ENCODE measurements at places on chromosomes 4 and X.

GRCh38 chr4:52937829-52938228 is 75.7 kb downstream of the RASL11B start:
- DNase-seq = no peak

GRCh38 chrX:45110494-45110893 is 90.2 kb downstream of the DIPK2B start:
- no peak for DNase-seq

DNA sequence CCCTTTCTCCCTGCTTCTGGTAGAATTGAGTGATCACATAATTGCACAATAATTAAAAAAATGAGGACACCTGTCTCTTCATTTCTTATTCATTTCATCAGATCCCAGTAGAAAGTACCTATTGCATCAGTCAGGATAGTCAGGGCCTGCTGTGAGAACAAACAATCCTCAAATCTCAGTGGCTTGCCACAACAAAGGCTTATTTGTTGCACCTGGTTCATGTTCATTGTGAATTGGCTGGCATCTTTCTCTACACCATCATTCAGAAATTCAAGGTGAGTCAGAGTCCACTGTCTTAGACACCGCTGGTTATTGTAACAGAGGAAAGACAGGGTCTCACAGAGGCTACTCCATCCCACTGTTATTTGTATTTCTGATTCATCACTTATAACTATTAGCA is 409.8 kb downstream of the STIM2 start:
- DNase-seq = no peak

DNA sequence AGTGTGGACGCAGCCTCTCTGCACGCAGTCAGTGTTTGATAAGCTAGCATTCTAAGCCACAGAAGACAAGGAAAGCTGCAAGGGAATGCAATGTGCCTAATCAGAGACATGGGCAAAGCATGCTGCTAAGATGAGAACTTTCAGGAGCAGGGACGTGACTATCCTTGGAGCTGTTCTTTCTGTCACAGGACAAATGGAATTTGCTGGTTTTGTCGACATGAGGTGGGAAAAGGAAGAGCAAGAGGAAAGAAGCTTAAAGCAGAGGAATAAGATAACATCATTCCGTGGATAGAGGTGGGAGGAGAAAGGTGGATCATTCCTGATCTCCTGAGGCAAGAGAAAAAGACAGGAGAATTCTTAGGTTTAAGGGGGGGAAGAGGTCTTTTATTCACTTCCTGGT is 33.7 kb downstream of the RBM47 start:
- no peak for DNase-seq

- DNase-seq = no peak
Observed at GRCh38 chr4:166625018-166625637, 609.2 kb downstream of the SPOCK3 start.

- DNase-seq = no peak
Observed at GRCh38 chrX:106972896-106973295, 27.1 kb downstream of the MORC4 start.

GRCh38 chr4:48538358-48538757 is 48.3 kb downstream of the ZAR1 start:
- DNase-seq = no peak

- no peak for DNase-seq
Observed at GRCh38 chrX:3450881-3451570, 104.6 kb upstream of the MXRA5 start.

DNA sequence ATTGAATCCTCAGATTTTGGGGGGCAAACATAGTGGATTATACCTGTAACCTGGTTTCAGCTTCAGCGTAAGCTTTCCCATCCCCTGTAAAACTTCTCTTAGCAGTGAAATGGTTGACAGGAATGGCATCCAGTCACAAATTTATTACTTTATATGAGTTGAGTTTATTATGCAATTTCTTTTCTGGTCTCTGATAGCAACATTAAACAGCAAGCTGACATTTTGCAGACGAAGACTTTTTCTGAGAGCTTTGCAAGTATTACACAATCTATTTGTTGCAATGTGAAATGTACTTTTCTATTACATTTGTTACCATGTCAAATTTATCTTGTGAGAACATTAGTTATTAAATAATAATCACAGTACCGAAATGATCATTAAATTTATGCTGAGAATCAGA is 60.6 kb downstream of the GSPT2 start:
- DNase-seq = no peak

GRCh38 chr4:181427076-181427475 is 816.1 kb upstream of the TENM3 start:
- no peak for DNase-seq

GRCh38 chrX:136588036-136588435 is 56.0 kb downstream of the VGLL1 start:
- no peak for DNase-seq

- no peak for DNase-seq
Observed at GRCh38 chr4:186809070-186809469, 85.4 kb upstream of the FAT1 start.

DNA sequence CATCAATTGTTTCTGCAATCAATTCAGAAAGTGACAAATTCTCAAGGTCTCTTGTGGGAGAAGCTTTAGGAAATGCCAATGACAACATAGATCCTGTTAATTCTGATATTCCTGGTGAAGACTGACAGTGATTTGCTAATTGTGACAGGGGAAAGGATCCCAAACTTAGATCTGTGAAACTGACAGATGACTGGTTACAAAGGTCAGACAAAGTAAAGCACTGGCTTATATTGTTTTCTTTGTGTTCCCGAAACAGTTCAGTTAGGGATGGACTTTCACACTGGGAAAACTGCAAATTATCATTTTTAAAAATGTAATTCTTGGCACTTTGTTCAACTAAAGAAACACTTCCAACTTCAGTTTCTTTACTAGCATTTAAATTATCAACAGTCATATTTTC is 30.1 kb downstream of the NAT8L start:
- DNase-seq = no peak

GRCh38 chr4:128031756-128032384 is 29.2 kb upstream of the LARP1B start:
- DNase-seq = no peak

- DNase-seq = no peak
Observed at GRCh38 chr4:41645728-41646390, 102.7 kb downstream of the PHOX2B start.

DNA sequence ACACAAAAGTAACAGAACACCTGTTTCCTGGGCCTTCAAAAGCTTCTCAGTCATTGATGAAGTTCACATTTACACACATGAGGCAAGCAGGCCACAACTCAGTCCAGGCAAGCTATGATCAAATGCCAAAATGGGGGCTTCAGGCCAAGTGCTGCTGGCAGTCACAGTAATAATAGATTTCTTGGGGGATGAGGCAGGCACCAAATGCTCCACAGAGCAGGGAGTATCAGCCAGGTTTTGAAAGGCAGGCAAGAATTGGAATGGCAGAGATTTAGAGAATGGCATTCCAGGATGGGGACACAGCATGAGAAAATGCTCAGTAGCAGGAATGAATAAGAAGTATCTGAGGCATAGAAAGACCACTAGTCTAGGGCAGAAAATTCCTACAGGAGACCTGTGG is 52.8 kb downstream of the GRIA3 start:
- no peak for DNase-seq

DNA sequence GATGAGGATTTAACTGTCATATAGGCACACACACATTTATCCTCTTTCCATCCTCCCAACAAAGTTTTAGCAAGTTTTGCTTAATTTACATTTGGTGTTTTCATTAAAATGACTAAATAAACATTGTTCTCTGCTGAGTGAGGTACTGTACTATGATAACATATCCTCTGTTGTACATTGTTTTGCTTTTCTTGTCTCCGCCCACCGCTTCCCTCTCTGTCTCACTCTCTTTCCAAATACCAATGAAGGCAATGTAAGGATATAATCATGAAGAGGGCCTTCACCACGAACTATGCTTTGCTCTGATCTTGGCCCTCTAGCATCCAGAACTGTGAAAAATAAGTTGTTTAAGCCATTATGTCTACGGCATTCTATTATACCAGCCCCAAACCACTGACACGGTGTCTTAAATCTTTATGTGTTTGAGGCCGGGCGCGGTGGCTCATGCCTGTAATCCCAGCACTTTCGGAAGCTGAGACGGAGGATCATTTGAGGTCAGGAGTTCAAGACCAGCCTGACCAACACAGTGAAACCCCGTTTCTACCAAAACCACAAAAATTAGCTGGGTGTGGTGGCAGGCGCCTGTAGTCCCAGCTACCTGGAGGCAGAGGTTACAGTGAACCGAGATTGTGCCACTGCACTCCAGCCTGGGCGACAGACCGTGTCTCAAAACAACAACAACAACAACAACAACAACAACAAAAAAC is 65.3 kb downstream of the HPRT1 start:
- no peak for DNase-seq

GRCh38 chr4:118955515-118955914 is 66.9 kb downstream of the SYNPO2 start:
- DNase-seq = no peak

DNA sequence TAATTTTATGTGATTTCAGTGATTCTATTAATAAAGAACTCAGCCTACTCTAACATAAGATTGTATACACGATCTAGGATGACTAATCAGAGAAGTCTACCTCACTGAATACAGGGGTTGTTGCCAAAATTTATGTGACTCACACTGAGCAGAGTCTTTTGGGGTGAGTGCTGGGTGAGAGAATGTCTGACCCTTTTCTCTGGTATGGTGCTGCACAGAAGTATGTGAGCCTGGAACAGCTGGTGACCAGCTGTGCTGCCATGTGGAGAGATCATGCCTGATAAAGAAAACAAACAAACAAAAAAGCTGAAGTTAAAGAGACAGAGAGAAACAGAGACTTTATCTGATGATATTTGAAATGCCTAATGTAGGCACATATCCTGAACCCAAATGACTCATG is 618.1 kb upstream of the GRIA3 start:
- no peak for DNase-seq

- DNase-seq = no peak
Observed at GRCh38 chr4:107509615-107510014, 210.4 kb downstream of the PAPSS1 start.

GRCh38 chr4:5971078-5971450 is 47.2 kb downstream of the C4orf50 start:
- no peak for DNase-seq

DNA sequence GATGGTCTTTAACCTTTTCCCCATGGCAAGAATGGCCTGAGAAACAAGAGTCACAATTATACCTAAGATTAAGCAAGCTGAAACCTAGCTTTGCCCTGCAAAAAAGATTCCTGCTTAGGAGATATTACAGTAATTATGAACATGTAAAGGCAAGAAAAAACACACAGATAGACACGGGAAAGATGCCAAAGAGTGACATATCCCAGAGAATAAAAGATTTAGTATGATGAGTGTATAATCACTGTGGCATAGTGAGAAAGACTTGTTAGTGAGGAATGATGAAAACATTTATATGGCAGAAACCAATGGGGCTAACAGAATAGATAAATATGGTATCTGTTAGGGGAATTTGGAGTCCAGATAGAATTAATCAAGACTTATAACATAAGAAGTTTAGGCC is 29.6 kb upstream of the TASL start:
- no peak for DNase-seq

DNA sequence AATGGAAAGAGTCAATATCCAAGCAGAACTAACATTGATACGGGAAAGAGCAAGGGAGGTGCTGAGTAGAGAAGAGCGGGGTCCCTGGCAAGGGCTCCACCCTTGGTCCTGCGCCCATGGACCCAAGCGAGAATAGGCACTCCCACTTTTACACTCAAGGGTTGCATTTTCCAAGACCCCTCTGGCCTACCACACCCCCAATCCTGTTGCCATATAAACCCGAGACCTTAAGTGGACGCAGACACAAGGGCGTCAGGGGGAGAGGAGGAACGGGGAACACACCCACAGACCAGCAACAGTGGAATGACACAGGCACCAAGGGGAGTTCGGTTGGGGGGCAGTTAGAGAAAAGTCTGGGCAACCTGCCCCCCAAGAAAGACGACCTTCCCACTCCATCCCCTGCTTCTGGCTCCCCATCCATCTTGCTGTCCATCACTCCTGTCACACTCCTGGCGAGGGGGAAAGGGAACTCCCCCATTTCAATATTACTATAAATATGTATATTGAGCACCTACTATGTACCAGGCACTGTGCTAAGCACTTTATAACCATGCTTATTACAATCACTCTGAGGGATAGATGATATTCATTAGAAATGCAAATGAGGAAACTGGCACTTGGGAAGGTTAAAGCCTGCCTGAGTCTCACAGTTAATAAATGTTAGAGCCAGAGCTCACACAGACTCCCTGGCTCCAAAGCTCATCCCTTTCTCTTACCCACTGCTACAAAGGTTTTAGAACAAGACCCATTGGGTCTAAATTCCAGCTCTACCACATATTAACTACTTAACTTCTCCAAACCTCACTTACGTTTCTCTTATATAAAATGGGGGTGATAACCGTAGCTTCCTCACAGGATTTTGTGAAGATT is 51.7 kb downstream of the SCD5 start:
- no peak for DNase-seq

DNA sequence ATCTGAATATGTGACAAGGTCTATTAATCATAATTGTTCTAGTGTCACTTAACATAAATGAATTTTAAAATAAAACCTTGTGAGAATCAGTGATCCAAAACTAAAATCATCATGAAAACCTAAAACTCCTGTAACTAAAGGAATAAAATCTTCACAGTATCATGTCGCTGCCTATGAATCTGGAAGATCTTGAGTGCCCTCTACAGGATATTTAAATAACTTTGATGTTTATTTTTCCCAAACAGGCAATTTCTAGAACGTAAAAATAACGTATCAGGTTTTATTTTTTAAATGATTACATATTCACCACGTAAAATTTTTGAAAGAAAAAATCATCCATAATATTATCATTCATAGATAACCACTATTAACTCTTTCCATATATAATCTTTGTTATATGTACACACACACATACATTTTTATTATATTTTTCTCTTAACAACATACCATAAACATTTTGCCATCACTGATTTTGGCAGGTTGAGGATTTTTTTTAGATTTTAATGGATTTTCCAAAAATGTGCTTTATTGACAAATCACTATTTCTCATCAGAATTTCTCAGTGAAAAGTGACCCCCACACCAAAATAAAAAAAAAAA is 79.6 kb downstream of the COMMD8 start:
- DNase-seq = no peak

DNA sequence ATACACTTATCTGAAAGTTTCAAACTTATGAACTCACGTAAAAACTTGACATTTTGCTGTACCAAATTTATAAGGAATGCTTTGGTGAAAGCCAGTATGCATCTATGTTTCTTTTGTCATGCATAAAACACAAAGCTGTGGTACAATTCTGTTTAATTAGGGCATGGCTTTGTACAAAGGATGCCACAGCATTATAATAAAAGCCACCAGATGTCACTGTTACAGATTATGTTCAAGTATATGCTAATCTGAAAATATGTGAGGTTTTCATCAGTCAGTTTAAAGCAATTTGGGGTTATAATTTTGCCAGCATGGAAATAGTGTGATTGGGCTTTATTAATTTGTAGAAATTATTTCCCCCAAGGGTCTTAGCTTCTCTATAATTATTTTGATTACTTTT is 69.0 kb downstream of the ATOH1 start:
- DNase-seq = no peak

GRCh38 chr4:140718241-140718952 is 37.8 kb downstream of the TBC1D9 start:
- no peak for DNase-seq

GRCh38 chr4:80115368-80116181 is 42.5 kb upstream of the ANTXR2 start:
- no peak for DNase-seq
